Immature natural killer cell (primary cell): ENCODE measurements at places on chromosomes 11 and 22.

DNA sequence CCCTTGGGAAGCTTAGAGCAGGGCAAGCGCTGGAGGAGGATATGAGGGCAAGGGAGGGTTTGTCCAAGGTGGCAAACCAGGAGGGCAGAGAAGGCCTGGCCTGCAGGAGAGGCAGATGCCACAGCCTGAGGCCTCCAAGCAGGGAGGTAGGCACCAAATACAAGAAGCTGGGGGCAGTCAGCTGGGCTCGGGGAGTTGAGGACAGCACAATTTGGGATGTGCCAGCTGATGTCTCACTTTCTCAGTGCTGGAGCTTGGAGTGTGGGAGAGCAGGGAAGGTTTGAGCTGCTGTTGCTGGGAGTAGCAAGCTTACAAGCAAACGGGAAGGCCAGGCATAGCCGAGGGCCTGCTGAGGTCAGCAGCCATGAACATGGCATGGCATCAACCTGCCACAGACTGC, 4.0 kb downstream of the ZDHHC24 start:
- DNase-seq: no peak
- H3K4me3 ChIP-seq: peak overlapping the region; percentile 31
- peaks cover 5% of the 10 kb centered on the region for H3K27me3 ChIP-seq
- H3K36me3 ChIP-seq: peaks cover 16% of the 10 kb centered on the region

DNA sequence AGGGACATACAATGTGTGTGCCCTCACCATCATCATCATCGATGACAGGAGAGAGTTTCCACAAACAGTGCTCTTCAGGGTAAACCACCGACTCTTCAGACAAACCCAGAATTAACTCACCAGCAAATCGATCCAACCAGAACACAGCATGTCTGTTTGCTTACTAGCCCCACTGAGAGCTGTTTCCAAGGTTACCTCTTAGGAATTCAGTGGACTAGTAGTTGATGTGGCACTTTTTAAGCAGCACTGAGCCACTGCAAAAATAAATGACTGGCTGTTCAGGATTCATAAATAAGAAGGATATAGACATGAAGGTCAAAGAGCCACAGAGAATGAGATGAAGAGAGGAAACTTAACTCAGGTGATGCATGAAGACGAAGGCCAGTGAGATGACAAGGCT, 83.1 kb downstream of the PARVA start:
- H3K4me3 ChIP-seq: no peak overlapping the region
- H3K36me3 ChIP-seq: no peaks in the 10 kb centered on the region
- no peak for DNase-seq
- peaks cover 4% of the 10 kb centered on the region for H3K27me3 ChIP-seq

DNA sequence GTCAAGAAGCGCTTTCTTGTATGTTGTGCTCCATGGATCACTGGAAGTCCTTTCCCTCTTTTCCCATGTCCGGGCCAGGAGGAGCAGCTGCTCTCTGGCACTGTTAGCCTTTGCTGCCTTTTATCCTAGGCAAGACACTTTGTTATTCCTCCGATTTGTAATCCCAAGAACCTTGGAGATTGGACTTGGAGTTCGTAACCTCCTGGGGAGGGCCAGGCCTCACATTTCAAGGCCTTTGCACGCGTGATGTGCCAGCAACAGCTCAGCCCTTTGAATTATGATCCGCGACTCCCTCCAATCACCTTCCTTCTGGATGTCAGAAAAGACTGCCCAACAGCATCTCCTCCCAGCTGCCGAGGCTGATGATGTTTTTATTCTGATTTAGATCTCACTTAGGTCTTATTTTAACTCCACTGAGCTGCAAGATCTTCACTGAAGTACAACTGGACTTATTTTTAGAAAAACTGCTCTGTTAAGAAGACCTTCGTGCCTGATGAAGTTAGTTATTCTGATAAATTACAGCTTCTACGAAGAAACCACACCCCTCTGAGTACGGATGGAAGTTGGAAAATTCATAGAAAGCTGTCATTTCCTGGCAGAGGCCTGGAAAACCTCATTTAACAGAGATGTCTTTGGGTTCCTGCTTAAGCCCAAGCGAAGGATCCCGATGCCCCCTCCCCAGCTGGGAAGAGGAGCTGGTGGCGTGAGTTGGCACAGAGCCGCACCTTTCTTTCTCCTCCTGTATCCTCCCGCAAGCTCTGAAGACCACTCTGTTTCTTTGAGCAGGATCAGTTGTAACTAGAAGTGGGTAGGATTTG, 62.4 kb downstream of the PARVB start:
- no peak for DNase-seq
- no peaks in the 10 kb centered on the region for H3K36me3 ChIP-seq
- no peaks in the 10 kb centered on the region for H3K4me1 ChIP-seq
- no peak overlapping the region for H3K4me3 ChIP-seq
- no peaks in the 10 kb centered on the region for H3K27me3 ChIP-seq
- H3K27ac ChIP-seq: no peak overlapping the region

DNA sequence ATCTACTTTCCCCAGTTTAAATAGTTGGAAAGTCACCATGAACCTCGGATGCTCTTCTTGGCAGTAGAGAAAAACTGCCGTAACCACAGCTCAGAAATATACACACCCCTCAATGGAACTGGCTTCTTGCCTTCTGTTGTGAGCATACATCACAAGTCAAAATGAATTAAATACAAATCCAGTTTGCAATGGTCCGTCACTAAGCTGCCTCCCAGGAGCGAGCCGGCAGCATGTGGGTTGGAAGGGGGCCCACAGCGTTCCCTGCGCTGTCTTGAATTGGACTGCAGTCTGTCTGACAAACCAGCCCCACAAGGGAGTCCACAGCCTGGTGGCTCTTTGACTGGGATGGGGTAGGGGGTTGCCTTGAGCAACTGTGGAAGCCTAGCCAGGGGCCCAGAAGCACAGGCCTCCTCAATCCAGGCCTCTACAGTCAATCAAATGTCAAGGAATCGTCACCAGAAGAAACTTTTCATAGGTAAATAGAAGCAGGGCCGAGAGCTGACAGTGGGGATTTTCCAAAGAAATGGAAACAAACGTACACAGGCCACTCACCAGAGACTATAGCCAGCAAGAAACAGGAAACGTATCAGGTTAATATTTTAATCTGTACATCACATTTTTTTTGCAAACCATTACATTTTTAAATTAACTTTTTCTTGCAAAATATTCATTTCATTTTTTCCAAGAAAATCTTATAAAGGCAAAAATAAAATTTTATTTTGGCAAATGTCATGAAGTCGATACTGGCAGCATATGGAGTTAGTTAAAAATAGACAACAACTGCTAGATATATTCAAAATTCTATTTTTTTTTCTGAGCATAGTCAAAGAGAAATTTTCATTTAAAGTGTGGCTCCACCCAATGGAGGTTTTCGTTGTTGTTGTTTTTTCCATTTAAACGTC, 38.5 kb downstream of the C11orf58 start:
- H3K27me3 ChIP-seq: peaks cover 2% of the 10 kb centered on the region
- DNase-seq: no peak

DNA sequence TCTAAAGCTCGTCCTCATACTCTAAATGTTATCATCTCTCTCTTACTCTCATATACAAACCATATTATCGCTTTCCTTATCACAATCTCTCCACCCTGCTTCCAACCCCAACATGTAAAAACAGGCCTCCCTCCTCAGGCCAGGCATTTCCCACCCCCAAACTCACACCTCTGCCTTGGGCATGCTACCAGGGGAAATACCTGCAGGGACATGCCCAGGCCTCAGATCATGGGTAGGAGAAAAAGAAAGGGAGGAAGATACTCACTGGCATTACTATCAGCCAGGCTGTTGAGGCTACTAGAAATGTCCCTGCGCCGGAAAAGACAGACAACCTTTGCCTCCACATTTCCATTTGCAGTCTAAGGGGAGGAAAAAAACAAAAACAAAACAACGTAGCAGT, 1.8 kb downstream of the MTA2 start:
- peaks cover 52% of the 10 kb centered on the region for H3K4me1 ChIP-seq
- peak overlapping the region; percentile 97 for H3K4me3 ChIP-seq
- H3K27me3 ChIP-seq: peaks cover 9% of the 10 kb centered on the region
- H3K27ac ChIP-seq: peak overlapping the region; percentile 98
- H3K36me3 ChIP-seq: peaks cover 32% of the 10 kb centered on the region

DNA sequence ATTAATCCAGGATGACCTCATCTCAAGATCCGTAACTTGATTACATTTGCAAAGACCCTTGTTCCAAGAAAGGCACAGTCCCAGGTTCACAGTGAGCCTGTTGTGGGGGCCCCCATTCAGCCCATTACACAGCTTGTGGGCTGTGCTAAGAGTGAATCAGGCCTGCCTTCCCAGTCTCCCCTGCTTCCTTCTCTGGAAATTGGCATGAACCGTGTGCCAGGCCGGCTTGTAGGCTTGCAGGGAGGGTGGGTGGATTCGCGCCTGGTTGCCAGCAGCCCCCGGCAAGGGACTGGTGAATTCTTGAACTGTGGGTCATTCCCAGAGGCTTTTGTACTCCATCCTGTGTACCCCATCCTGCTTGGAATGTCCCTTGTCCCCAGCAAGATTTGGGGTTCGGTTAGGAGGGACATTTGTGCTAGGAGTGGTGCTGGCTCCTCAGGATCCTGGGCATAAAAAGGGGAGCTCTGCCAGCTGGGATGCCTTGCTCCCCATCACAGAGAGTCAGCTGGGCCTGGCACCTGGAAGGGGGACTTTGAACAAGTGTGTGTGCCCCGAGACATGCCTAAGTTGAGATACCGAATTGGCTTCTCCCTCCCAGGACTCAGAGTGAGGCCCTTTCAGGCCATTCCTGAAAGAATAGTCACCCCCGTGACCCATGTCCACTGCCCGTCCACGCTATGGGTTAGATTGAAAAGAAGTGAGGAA, 818.2 kb downstream of the BRD1 start:
- H3K4me1 ChIP-seq: no peaks in the 10 kb centered on the region
- H3K27me3 ChIP-seq: peaks cover 8% of the 10 kb centered on the region
- H3K4me3 ChIP-seq: no peak overlapping the region

- H3K27ac ChIP-seq: no peak overlapping the region
- DNase-seq: no peak
- no peaks in the 10 kb centered on the region for H3K36me3 ChIP-seq
Measured at GRCh38 chr11:19419808-19420207, 179.1 kb upstream of the E2F8 start.

GRCh38 chr22:50695421-50696250, 23.0 kb downstream of the SHANK3 start:
- peaks cover 2% of the 10 kb centered on the region for H3K27me3 ChIP-seq
- no peak overlapping the region for H3K4me3 ChIP-seq
- no peak overlapping the region for H3K27ac ChIP-seq
- H3K36me3 ChIP-seq: no peaks in the 10 kb centered on the region
- no peak for DNase-seq

DNA sequence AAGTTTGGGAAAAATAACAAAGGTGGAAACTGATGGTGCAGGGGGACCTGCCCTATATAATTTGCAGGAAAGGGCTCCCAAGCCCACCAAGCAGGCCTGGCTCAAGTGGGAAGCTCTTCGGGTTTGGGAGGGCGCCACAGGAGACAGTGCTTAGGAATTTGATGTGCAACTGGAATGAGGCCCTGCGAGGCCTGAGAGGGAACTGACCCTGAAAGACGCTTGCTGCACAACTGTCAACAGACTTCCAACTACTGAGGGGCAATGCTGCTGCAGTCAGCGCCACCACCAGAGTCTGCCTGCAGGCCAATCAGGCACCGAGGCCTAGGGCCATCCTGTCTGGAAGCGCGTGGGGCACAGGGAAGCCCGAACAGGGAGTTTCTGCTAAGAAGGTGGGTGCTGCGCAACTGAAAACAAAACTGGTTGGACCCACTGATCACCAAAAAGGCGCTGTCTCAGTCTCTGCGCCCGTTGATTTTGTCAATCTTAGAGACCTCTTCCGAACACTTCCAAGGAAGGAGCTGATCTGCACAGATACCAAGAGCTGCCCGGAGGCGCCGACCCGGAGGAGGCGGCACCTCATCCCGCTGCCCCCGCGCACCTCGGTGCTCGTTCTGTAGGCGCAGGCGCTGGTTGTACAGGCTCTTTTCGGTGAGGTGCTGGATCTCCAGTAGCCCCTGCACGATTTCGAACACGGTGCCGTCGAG, 667 bp downstream of the DGCR6L start:
- peak overlapping the region; percentile 88 for H3K4me3 ChIP-seq
- H3K27ac ChIP-seq: peak overlapping the region; percentile 87
- H3K36me3 ChIP-seq: no peaks in the 10 kb centered on the region
- H3K4me1 ChIP-seq: peaks cover 47% of the 10 kb centered on the region
- DNase-seq: no peak

GRCh38 chr11:10263929-10264328, 30.1 kb downstream of the SBF2 start:
- no peaks in the 10 kb centered on the region for H3K36me3 ChIP-seq
- no peak for DNase-seq
- peaks cover 2% of the 10 kb centered on the region for H3K4me1 ChIP-seq
- H3K27ac ChIP-seq: no peak overlapping the region
- H3K4me3 ChIP-seq: no peak overlapping the region

GRCh38 chr11:1290052-1291040, 19.1 kb downstream of the TOLLIP start:
- peaks cover 4% of the 10 kb centered on the region for H3K27me3 ChIP-seq
- H3K36me3 ChIP-seq: peaks cover 3% of the 10 kb centered on the region
- H3K4me1 ChIP-seq: peaks cover 1% of the 10 kb centered on the region

- H3K27ac ChIP-seq: no peak overlapping the region
- H3K4me1 ChIP-seq: no peaks in the 10 kb centered on the region
- H3K4me3 ChIP-seq: no peak overlapping the region
- peaks cover 4% of the 10 kb centered on the region for H3K27me3 ChIP-seq
- no peaks in the 10 kb centered on the region for H3K36me3 ChIP-seq
- DNase-seq: no peak
Measured at GRCh38 chr11:27186580-27186979, 146.0 kb downstream of the BBOX1 start.

GRCh38 chr11:78032090-78032489, 9.0 kb upstream of the KCTD14 start:
- DNase-seq: no peak
- H3K27me3 ChIP-seq: no peaks in the 10 kb centered on the region
- no peaks in the 10 kb centered on the region for H3K36me3 ChIP-seq
- no peak overlapping the region for H3K4me3 ChIP-seq

DNA sequence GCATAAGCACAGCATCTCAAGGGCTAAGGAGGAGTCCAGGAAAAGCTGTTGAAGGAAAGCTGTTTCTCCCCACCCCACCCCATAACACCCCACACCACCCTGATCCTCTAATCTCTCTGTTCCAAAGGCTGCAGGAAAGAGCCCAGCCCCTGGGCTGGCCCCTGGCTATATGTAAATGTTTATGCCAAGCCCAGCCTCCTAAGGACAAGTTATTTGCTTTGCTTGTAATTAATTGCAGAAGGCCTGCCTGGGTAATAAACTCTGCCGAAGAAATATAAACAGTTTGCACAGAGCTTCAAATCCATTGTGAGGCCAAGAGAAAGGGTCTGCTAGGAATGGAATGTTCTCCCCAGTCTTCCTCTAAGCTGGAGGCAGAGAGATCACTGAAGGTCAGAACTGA, 21.2 kb downstream of the ARRB1 start:
- DNase-seq: no peak
- H3K4me1 ChIP-seq: peaks cover 87% of the 10 kb centered on the region
- H3K4me3 ChIP-seq: no peak overlapping the region
